IMR-90 (cell line): ENCODE measurements at places on chromosomes 11 and 22.
A peak's percentile ranks its signal among the peaks of the same experiment; 100 is the strongest.

DNA sequence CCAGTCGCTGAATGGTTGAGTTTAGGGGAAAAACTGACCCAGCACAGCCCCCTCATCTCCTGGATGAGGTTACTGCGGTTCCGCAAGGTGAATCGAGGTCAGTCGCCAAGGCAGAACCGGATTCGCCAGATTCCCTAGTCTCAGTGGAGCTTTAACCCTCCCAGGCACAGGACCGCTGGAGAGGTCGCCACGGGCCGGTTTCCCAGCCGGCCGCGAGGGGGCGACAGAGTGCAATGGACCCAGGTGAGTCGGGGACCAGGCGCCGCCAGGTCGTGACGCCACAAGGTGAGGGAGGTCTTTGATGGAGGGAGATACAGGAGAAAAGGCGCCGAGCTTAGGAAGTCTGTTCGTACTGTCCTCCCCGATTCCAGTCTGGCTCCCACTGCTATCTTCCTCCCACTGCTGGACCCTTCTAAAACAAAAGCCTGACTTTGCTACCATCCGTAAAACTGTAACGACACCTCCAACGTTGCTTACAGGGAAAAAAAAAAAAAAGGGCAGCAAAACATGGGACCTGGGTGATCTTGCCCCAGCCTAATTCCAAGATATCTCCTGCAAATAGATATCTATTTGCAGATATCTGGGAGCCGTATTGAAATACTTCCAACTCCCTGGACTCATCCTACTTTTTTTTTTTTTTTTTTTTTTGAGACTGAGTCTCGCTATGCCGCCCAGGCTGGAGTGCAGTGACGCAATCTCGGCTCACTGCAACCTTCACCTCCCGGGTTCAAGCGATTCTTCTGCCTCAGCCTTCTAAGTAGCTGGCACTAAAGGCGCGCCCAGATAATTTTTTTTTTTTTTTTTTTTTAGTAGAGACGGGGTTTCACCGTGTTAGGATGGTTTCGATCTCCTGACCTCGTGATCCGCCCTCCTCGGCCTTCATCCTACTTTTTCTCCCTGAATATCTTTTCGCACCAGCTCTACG, 1.4 kb upstream of the GGA1 start:
- DNase-seq: peak; percentile 40

GRCh38 chr22:32354360-32355351, 3.0 kb upstream of the RFPL3 start:
- DNase-seq: peak; percentile 67

DNA sequence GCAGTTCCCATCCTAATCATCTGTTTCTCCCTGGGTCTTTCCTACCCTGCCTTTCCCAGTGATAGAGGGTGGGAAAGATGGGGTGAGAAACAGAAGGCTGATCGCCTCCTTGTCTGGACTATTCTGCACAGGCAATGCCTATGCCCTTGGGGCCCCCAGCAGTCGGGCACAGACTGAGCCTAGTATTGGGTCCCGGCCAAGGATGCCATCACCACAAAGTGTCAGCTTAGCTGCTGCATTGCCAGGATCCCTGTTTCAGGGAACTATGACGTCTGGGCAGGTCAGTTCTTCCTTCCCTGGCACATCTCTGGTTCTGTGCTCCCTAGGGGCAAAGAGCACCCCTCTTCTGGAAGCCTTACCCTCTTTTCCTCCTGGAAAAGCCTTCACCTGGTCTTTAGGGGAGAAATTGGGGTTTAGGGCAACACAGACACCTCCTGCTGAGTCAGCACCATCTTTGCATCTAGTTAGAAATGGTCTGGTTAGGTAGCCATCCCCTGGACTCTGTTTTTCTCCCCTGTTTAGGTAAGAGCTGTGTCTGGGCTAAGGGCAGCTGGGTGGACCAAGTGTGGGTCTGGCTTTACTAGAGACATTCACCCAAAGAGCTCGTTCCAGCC, 2.1 kb downstream of the ADAMTS8 start:
- no peak for DNase-seq

DNA sequence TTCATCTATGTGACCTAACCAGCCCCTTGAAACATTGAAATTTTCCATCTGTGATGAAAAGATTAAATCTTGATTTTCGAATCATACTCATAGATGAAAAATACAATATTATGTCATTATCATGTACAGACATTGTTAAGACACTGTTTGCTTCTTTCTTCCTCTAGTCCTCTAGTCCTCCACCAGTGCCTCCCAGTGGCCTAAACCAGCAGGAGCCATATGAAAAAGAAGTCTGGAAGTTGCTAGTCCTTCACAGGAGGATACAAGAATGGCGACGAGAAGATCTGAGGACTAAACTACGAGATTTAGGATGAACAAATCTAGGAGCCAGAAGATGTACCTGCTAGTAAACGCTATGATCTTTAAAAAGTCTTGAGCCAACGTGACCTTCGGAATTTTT, 134.1 kb downstream of the SLC17A6 start:
- peak; percentile 9 for DNase-seq

DNA sequence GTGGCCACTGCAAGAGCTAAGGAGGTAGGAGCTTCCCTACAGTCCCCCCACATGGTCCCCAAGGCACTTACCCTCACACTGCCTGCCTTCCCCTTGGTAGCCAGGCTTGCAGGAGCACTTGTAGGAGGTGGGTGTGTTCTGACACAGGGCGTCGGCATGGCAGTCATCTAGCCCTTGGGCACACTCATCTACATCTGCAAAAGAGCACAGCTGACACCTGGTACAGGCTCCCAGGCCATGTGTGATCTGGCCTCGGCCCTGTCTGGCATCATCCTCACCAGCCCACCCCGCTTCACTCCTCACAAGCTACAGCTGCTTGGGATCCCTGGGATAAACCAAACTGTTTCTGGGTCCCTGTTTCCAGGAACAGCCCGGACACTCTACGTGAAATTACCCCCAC, 1.8 kb downstream of the SCUBE2 start:
- no peak for DNase-seq

DNA sequence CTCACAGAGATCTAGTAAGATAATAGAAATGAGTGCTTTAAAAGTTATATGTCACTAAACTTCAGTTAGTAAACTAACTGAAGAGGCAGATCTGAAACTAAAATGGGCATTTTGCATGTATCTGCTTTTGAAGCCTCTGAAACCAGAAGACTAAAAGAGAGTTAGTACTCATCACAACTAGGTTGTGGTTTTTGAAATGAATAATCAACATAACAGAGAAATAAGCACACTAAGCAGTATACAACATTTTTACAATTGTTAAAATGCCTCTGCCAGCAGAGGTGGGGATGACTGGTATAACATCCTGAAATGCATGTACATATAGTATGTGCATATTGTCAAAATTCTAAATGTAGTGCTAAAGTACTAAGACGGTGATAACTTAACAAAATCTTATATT, 564.5 kb downstream of the DLG2 start:
- no peak for DNase-seq

GRCh38 chr22:21587803-21588611, 20.5 kb downstream of the UBE2L3 start:
- DNase-seq: peak; percentile 67

DNA sequence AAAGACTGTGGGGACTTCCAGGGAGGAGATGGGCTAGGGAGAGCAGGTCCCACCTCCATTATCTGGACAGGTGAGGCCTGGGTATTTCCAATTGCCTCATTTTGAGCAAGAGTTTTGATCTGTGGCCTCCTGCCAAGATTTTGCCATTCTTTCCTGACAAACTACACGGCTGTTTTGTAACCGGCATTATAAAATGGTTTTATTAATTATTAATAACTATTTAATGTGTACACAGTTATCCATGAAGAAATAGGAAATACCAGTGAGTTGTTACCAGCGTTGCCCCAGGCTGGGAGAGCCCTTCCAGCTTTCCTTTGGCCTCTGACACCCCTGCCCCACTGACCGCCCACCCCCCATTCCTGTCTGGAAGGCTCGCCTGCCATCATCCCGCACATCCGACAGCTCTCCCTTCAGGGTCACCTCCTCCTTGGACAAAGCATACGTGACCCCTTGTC, 14.9 kb upstream of the SEC14L3 start:
- DNase-seq: no peak

DNA sequence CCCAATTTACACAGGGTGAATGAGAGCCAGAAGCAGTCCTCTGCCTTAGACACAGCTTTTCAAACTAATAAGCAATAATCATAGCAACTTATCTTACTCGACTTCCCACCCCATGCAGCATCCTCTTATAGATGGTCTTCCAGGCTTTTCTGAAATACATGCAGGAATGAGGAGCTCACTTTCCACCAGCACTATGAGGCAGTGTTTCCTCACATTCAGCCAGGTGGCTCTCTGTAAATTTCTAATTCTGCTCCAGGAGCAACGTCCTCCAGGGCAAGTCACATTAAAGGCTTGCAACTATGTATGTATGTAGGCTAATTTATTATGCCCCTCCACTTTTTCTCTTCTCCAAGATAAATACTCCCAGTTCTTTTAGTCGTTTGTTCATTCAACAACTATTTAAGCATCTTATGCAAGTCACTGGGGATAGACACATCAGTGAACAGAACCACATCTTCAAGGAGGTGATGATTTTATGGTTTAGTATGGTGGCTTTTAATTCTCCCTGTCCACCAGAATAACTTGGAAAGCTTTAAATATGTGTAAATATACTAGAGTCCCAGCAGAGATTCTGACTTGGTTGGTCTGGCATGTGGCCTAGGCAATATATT, 59.9 kb downstream of the PAK1 start:
- no peak for DNase-seq

- DNase-seq: no peak
These were observed 16.6 kb downstream of the ARHGEF17 start for GRCh38 chr11:73324665-73325035.

DNA sequence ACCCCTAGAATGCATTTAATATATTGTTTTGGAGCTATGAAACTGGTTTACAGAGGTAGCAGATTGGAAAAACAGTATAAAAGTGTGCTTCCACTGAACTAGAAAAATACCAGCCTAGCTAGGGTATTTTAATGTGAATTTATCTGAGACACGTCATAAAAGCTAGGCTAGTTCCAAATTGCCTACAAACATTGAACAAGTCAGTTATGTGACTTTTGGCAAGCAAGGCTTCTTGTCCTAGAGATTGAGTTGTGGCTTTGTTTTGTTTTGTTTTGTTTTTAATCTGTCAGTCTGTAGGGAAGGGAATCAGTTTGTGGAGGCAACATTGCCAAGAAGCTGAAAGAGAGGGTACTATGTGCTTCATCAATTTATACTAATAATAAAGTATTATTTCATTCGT, 24.2 kb downstream of the RTN3 start:
- no peak for DNase-seq

- no peak for DNase-seq
These were observed 76.2 kb downstream of the ZBTB16 start for GRCh38 chr11:114135737-114136151.

DNA sequence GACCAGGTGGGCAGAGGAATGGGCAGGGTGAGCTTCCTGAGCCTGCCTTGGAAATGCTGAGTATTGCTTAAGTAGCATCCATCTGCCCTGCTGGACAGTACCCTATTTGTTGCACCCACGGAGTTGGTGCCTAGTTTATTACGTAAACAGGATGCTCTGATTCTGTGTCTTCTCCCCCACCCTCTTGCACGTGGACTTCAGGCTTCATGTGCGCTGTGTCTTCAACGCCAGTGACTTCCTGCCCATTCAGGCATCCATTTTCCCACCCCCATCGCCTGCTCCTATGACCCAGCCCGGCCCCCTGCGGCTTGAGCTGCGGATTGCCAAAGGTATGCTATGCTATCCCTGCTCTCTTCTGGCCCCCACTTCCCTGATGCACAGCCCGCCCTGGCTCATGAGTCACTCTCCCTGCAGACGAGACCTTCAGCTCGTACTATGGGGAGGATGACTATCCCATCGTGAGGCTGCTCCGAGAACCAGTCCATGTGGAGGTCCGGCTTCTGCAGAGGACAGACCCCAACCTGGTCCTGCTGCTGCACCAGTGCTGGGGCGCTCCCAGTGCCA, 5.7 kb downstream of the ZP1 start:
- DNase-seq: peak; percentile 89

DNA sequence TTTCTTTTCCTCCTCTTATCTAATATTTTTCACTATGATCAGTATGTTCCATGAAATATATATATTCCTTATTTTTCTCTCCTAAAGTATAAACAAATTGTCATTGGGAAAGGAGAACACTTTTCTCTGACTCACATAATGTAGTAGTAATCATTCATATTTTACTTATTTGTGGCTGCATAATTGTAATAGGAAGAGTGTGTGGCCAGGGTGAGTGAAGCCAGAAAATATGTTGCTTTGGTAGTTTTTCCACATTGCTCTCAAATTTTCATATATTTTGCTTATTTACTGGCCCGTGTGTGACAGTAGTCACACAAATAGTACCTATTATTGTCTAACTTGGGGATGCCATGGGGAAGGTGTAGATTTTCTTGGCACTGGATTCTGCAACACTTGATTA, 172.1 kb downstream of the DYNC2H1 start:
- peak; percentile 31 for DNase-seq

GRCh38 chr11:130204703-130205095, 45.1 kb downstream of the ST14 start:
- no peak for DNase-seq

GRCh38 chr11:120906766-120907165, 117.1 kb upstream of the TBCEL start:
- no peak for DNase-seq

GRCh38 chr11:131582021-131582525, 211.7 kb downstream of the NTM start:
- no peak for DNase-seq

DNA sequence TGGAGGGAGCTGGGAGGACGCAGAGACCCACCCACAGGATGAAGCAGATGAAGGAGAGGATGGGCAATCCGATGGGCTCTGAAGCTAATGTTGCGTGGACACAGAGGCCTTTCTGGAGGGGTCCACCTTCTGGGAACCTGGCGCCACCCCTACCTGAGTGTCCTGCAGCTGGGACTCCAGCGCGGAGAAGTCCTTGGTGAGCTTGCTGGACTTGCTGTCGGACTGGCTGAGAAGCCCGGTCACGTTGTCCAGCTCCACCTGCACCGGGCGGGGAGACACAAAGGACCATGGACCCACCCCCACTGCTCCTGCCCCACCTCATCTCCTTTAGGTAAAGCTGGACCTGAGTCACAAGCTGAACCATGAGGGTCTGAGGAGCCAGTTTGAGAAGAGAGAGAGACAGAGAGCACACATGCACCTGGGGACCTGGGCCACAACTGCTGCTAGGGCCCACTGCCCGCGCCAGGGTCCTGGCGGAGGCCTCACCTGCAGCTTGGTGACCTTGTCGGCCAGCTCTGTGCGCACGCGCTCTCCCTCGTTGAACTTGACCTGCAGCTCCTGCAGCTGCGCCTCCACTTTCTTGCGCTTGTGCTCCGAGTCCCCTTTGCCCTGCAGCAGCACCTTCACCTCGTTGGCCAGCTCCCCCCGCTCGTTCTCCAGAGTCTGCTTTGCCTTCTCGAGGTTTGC, 40.8 kb downstream of the APOL1 start:
- DNase-seq: no peak

- DNase-seq: peak; percentile 10
These were observed 53.9 kb downstream of the USP47 start for GRCh38 chr11:11895672-11896071.

- DNase-seq: no peak
These were observed 9.2 kb downstream of the MAPK8IP1 start for GRCh38 chr11:45894555-45895247.

- no peak for DNase-seq
These were observed 32.0 kb downstream of the SHISAL1 start for GRCh38 chr22:44280665-44281188.

- DNase-seq: no peak
These were observed 14.9 kb upstream of the PRG2 start for GRCh38 chr11:57405271-57405860.

- DNase-seq: no peak
These were observed 3.3 kb downstream of the TMEM132A start for GRCh38 chr11:60927600-60927999.

- DNase-seq: peak; percentile 24
These were observed 21.5 kb downstream of the C11orf58 start for GRCh38 chr11:16759857-16760508.
